Posterior cingulate gyrus (tissue), 11 donors: ENCODE measurements at places on chromosomes 7 and 10.
A peak's percentile ranks its signal among the peaks of the same experiment; 100 is the strongest.

DNA sequence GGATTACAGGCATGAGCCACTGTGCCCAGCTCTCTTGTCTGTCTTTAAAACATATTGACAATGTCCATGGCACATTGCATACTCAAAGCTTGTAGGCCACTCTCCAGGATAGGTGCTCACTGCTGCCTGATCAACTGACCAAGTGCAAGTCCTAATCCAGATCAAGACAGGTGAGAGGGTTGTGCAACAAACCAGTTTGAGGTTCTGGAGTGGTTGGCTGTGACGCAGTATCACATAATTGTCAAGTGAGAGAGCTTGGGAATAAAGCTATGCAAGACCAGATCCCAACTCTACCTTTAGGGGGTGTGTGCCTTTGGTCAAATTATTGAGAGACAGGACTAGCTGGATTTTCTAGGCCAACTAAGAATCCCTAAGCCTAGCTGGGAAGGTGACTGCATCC lies 43.0 kb upstream of the OPN4 start:
- no peak for DNase-seq

GRCh38 chr7:151252961-151253711 lies 4.6 kb upstream of the SMARCD3 start:
- DNase-seq = peak; percentile 58

DNA sequence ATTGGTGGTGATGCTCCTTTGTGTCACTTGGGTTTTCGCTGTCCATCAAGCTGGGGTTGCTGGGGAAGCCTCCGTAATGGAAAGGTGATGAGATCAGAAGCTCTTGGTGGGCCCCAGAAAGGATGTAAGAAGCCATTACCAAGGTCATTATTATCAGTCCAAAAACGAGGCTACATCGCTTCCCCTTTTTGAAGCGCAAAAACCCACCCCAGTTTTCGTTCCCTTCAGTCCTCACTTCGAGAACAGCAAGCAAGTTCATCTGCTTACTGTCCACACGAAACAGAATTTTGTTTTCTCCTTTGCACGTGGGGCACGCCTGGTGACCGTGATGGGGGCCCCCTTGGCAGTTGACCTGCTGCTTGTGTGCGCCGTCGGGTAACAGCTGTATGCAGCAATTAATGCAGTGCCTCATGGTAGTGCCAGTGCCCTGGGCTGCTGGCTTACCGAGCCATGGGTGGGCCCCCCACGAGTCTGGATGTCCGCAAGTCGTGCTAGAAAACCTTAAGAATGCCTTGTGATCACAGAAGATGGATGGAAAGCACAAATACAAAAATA lies 47.5 kb downstream of the CHST15 start:
- no peak for DNase-seq

DNA sequence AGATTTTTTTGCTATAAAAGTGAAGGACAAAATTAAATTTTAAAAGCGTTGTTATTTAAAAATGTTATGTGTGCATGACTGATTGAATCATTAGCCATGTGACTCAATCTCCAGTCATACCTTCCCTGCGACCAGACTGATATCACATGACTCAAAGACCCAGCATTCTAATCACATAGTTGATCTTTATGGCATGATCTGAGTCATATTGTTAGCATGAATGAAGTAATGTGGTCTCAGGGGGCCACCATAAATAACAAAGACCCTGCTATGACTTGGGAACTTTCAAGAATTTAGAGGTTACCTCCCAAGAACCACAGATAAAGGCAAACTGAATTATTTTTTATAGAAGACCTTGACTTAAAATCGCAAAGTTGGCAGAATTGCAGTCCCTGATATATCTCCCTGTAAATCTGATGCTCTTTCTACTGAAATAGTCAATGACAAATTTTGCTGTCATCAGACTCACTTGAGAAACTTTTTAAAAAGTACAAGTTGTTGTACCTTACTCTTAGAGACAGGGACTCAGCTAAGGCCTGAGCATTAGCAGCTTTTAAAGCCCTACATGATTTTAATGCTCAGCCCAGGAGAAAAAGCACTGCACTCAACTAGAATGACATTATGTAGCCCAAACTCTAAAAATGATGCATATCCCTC lies 717.3 kb downstream of the XPNPEP1 start:
- no peak for DNase-seq

DNA sequence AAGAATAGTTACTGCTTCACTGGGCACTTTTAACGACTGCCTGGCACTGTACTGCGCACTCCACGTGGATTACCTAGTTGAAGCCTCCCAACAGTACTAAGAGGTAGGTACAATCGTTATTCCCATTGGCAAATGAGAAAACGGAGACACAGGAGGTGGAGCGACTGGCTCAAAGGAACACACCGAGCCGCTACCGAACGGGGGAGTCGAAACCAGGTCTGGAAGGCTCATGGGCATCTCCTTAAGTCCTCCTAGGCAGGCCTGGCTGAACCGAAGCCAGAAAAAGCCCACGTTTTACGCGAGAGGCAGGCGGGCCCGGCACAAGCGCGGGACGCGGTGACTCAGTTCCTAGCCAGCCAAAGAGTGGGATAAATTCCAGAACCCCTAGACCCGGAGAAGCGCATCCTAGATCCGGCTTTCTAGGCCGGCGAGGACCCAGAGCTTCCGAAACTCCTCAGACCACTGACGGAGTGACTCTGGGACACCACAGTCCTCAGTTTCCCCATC lies 472 bp downstream of the PDAP1 start:
- peak; percentile 85 for DNase-seq

DNA sequence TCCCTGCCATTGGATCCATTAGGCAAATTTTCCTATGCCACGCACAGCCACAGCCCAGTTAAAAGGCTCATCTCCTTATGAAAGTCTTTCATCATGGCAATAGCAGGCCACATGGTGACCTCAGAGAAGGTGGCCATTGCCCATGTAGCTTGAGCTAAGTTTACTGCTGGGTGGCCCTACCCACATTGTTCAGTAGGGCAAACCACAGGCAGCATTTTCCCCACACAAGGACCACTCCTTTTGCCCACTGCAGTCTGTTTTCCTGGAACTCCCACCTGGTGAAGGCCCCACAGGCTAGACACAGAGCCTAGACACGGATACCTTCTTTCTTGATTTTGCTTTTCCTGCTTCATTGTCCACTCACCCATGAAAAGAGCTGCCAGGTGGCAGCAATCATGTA lies 101.5 kb upstream of the NPVF start:
- no peak for DNase-seq

DNA sequence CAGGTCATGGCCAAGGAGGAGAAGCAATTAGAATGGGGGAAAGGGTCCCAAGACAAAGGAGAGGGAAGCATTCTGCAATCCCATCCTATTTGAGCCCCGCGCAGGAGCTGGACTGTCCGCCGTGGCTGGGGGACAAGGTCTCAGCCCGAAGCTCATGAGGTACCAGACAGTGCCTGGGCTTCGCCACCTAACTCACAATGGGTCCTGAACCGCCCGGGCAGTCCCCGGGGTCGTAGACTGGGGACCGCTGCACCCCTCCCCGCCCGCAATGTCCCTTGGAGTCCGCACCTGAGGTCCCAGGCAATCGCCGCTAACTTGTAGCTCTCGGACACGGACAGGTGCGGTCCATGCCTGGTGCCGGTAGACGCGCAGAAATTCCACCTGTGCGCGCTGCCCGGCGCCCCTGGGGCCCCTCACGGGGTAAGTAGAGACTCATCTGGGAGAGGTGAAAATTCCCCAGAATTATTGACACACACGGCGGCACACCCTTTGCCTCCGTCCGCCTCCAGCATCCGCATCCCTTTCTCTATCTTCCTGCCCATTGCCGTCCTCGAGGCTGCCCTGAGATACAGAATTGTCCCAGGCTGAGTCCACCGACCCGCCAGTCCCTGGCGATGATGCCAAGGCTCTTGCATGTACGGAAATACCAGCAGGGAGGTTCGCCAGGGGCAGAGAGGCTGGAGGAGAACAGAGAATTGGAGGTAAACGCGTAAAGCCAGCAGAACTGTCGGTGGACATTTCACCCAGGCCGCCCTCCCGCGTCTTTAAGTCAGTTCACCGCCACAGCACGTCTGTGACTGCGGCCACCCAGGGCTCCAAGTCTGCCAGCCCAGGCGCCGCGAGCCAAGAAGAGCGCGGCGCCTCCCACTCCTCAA lies 1.8 kb downstream of the CHRM2 start:
- DNase-seq = peak; percentile 27

DNA sequence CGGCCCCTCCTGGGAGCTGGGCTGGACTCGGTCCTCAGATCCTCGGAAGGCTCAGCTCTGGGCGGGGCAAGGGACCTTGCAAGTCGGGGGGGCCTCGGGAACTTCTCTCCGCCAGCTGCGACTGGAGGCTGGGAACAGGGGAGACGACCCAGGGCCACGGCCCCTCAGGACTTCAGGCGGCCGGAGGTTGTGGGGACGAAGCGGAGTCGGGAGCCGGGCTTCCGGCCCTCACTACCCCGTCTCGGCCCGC lies 2.6 kb downstream of the ADIRF start:
- no peak for DNase-seq

- no peak for DNase-seq
These were observed 132.3 kb upstream of the BMPER start for GRCh38 chr7:33773053-33773452.

- no peak for DNase-seq
These were observed 253.3 kb downstream of the TNS3 start for GRCh38 chr7:47328392-47329319.

- DNase-seq = no peak
These were observed 106.3 kb downstream of the WNT2 start for GRCh38 chr7:117216436-117217069.

DNA sequence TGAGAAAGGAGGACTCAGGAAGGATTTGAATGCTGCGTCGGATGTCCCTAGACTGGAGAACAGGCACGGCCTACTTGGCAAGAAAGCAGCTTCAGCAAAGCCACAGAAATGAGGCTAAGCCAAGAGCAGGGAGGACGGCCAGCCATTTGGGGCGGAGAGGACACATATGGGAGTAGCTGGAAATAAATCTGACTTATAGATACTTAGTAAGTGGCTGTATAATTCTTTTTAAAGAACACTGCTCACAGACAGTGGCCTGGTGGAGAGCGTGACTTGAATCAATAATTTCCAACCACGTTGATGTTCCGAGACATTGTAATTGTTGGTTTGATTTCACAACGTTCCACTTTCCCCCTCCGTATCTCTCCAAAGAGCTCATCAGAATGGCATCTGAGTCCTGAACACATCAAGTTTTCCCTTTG lies 67.7 kb upstream of the JCAD start:
- DNase-seq = peak; percentile 84

DNA sequence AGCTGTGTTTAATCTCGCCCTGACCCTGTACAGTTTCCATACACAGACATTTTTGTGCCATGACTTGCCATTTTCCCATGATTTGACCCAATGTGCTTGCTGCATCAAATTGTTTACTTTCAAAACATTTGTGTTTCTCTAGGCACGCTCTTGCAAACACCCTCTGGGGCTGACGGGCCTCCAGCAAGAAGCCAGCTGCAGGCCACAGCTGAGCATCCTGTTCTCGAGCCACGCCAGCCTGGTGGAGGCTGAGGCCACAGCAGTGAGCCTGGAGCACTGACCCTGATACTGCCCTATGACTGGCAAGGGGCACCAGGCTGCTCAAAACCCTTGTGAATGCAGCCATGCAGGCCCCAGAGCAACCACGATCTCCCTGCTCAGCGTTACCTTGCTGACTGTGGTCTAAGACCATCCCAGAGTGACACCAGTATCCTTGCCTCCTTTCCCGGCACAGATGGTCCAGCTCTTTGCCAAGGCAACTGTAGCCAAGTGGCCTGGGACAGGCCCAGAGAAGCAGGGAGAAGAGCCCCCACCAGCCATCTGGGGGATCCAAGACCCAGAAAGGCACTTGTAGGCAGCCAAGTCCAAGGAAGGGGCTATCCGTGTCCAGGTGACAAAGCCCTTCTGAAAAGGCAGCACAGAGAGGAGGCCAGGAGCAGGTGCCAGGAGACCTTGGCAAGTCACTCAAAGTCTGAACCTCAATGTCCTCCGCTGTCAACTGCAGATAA lies 78.5 kb downstream of the OAT start:
- no peak for DNase-seq

- DNase-seq = no peak
These were observed 102.0 kb upstream of the FOXP2 start for GRCh38 chr7:114312649-114313048.

GRCh38 chr7:151856098-151856497 lies 20.8 kb downstream of the PRKAG2 start:
- no peak for DNase-seq

DNA sequence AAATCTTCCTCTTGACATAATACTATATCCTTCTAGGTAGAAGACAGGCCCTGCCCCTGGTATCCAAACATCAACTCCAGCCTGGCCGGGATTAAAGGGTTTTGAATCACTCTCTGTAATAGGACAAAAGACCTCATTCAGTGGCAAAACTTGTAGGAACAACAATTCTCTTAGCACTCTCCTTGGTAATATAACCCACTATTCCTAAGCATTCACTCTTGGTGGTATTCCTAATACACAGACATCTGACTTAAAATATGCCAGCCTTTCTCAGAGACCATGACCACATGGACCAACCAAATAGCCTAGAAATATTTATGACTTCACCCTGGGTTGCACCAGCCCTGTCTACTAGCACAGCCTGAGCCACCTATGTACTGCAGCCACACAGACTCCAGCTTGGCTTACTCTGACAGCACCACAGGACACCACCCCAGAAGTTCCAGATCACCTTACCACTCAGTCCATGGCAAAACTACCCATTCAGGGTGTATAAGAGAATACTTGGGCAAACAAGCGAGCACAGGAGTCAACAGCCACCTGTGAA lies 244.9 kb upstream of the NEBL start:
- DNase-seq = no peak

DNA sequence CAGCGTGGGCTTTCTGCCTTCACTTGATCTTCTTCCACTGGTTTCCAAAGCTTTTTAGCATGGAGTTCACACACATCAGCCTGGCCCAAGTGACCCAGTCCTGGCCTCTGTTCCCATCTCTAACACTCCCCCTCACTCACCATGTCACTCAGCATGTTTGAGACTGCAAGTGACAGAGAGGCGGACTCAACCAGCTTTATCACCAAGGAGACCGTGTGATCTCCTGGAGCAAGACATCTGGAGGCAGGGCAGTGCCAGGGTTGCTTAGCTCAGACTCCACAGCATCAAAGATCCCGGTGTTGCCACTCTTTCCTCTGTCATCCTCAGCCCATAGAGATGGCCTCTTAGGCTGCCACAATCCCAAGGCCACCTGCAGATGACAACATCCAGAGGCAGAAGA lies 39.4 kb downstream of the FAM241B start:
- no peak for DNase-seq

DNA sequence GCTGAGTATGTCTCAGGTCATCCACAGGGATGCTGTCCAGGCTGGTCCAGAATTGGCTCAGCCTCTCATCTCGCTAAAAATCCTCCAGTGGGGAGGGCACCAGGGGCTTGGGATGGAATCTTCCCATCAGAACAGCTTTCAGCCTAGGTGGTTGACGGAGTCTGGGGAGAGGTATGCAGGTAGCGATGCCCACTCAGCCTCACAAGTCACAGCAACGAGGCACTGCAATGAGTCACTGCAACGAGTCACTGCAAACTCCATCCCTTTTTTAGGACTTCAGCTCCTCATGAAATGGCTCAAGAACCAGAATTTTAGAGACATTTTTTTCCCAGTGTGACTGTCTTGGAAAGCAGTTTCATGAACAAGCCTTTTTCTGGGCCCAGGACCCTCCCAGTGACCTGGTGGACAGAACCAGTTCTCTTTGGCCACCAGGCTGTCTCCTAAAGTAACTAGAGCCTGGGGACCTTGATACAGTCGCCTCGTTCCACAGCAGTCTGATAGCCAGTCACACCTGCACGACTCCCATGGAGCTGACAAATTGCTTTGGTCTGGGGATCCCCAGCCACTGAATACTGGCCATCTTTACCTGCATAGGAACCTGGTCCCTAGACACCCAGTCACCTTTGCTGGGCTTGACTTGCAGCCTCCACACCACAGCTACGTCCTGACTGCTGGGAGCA lies 41.3 kb upstream of the PPP2R2D start:
- DNase-seq = no peak

GRCh38 chr7:73341877-73342276 lies 13.9 kb downstream of the FKBP6 start:
- no peak for DNase-seq
